ENCODE measurements at places on chromosomes 2 and 18.

DNA sequence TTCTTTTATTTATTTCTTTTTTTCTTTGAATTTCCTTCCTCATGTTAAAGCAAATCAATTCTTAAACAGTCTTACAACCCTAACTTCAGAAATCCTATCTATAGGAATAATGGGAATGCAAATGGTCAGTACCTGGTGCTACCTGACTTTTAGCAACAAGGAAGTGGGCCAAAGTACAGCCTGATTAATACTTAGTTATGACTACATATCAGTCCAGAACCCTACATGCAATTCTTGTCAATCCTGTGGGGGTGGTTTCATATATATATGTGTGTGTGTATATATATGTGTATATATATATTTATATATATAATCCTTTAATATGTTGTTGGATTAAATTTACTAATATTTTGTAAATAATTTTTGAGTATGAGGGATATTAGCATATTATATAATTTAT is 14.8 kb upstream of the TRAPPC8 start:
- DNase-seq = no peak

- no peak for DNase-seq
These were observed 1.1 kb downstream of the TWSG1 start for GRCh38 chr18:9335697-9336045.

GRCh38 chr18:3683483-3683882 is 233.5 kb downstream of the TGIF1 start:
- no peak for DNase-seq

- no peak for DNase-seq
These were observed 39.4 kb downstream of the PXDN start for GRCh38 chr2:1704631-1705556.

Measured in stimulated activated CD8-positive, alpha-beta memory T cell treated with anti-CD3 and anti-CD28 coated beads, Interleukin-4, amount 100 ng/mL, for 4 hours (primary cell).